Occipital lobe (tissue), 3 donors: ENCODE measurements at places on chromosomes 3 and 15. TPM values are rescaled to one million over a fixed set of nuclear protein-coding genes. Genes with fewer than 3 reads are reported as not detected.

SLC35G2 gene
- total RNA-seq: 14.7 TPM

DNA sequence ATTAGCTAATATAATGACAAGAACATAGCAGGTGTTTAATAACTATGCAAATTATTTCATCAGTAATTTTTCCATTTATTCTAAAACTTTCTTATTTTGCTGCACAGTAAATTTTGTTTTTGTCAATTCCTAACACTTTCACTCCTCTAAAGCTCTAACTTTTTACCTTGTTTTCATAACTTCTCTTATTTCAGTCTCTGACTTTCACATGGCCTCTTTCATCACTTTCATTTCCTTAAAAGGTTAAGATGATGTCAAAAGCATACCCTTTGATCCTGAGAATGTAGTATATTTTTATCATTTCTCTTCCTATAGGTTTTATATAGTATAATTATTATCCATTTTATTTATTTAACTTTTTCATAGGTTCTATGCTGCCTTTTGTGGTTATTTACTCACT is 1325.8 kb upstream of the ALCAM start:
- no peak for DNase-seq

PLCB2 gene
- 3.3 TPM for total RNA-seq

DNA sequence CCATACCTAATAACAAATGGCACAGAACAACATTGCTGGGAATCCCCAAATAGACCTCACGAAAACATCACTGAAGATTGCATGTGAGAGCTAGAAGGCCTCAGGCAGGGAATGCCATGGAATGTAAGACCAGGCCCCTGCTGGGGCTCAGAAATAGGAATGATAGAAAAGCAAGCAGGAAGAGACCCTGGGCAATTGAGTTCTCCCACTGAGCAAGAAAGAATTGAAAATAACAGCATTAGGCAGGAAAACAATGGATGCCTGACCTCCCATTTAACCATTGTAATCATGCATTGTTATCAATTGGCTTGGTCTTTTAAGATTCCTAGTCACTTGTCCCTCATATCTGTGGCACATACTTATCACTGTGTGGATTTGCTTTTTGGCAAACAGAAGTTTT is 581.6 kb downstream of the FHIT start:
- DNase-seq: no peak

DNA sequence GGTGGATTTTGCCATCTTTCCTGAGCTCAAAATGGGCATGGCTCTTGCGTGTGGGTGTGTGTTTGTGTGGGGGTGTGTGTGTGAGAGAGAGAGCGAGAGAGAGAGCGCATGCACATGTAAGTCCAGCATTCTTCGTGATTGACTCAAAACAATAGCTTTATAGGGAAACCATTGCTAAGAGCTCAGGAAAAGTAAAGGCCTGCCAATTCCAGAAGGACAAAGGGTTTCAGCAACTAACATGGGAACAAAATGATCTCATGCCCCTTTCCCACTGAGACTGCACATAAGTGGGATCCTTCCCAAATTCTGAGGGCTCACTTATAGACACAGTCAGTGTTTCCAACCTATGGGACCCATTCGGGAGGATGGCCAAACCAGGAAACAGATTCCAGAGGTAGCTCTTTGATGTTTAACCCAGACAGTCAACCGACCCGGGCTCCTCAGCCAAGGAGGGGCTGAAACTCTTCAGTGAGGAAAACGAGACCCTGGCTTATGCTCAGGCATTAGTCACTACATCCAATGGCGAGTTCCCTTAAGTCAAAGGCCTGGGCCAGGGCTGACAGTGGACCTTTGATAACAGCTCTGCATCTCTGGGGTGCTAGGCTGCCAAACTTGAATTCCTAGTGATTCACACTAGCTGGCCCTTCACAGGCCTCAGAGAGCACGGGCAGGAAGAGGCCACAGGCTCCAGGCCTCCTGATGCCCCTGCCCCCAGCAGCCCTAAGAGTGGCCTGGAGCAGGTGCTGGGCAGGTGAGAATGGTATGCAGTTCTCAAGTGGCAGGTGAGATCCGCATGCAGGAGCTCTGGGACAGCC is 305.0 kb upstream of the C2CD4B start:
- DNase-seq: no peak

GRCh38 chr15:49827311-49827710 is 206.5 kb downstream of the DTWD1 start:
- no peak for DNase-seq

- no peak for DNase-seq
Measured at GRCh38 chr3:63624941-63625560, 27.4 kb upstream of the SNTN start.

LARP6 gene
- 21.5 TPM for total RNA-seq

- no peak for DNase-seq
Measured at GRCh38 chr15:49270541-49271421, 100.7 kb downstream of the GALK2 start.

RBMS3 gene
- total RNA-seq: 19.8 TPM

DNA sequence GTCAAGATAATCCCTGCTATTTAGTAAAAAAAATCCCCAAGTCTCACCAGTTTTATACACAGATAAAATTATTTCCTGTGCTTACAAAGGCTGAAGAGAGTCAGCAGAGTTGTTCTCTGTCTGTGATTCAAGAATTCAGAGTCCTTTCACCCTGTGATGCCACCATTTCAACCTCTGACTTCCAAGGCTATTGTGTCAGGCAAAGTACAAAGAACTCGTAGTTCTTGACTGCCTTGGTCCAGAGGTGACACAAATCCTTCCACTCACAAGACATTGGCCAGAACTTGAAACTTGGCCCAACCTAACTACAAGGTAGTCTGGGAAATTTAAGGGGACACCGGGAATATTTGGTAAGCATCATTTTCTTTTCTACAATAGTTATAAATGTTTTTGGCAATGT is 34.9 kb upstream of the CMC1 start:
- DNase-seq: no peak

INSYN1 gene
- 30.1 TPM for total RNA-seq

GRCh38 chr15:91555312-91555711 is 298.2 kb upstream of the SLCO3A1 start:
- no peak for DNase-seq

DNA sequence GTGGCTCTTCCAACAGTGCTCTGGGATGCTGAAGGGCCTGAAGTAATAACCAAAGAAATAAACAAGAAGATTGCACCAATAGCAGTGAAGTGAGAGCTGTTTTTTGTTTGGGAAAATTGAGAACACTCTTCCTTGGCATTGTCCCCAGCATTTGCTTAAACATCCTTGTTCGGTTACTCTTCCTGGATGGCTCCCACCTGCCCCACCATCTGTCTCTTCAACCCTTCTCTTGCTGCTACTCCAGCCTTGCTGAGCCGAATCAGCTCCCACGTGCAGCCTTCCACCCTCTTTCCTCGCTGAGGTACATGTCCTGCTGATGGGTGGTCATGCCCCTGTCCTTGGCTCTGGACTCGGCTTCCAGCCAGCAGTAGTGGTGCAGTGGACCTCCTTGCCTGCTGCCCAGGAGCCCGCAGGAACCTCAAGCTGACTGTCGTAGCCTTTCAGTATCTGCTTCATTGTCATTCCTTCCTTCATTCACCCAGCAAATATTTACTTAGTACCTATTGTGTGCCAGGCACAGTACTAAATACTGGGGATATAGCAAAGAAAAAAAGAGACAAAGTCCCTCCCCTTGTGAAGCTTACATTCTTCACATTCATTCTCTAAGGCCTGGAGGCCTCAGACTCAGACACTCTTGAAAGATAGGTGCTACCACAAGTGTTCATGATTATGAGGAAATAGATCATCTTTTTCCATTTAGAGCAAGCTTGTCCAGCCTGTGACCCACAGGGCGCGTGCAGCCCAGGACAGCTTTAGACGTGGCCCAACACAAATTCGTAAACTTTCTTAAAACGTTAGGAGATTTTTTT is 17.1 kb upstream of the VILL start:
- DNase-seq: no peak

ATP10A gene
- 0.78 TPM for total RNA-seq

DNA sequence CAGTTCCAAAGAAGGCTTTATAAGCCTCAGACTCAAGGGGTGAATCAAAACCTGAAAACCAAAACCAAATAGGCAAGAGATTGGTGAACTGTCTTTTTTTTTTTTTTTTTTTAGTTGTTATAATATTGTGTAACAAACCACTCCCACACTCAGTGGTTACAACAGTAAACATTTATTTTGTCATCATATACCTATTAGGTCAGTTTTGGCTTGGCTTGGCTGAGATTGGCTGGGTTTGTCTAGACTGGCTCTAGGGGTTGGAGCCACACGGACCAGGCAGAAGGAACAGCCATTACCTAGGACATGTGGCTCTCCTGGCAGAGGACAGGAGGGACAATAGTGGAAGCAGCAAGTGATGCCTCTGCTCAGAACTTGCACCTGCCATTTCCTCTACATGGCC is 26.4 kb upstream of the RYR3 start:
- no peak for DNase-seq

DNA sequence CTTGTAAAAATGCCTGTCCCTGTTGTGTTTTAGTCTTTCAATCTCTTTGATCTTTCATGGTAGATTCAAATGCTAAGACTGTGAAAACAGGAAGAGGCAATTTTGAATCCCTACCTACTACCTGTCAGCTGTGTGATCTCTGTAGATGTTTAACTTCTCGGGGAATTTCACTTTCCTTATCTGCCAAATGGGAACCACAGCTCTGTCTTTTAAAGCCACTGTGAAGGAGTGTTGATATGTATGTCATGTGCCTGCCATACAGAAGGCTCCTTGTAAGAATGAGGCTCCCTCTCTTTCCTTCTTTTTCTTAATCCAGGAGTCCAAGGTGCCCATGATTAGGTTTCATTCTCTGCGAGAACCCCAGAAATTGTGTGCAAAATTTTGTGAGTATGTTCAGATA is 139.6 kb upstream of the ADAMTS9 start:
- no peak for DNase-seq

- no peak for DNase-seq
Measured at GRCh38 chr3:52707585-52707984, 1.7 kb downstream of the SPCS1 start.

- DNase-seq: no peak
Measured at GRCh38 chr3:78785004-78785403, 982.8 kb downstream of the ROBO1 start.

- peak; percentile 57 for DNase-seq
Measured at GRCh38 chr3:195150181-195151118, 120.5 kb downstream of the XXYLT1 start.

DNA sequence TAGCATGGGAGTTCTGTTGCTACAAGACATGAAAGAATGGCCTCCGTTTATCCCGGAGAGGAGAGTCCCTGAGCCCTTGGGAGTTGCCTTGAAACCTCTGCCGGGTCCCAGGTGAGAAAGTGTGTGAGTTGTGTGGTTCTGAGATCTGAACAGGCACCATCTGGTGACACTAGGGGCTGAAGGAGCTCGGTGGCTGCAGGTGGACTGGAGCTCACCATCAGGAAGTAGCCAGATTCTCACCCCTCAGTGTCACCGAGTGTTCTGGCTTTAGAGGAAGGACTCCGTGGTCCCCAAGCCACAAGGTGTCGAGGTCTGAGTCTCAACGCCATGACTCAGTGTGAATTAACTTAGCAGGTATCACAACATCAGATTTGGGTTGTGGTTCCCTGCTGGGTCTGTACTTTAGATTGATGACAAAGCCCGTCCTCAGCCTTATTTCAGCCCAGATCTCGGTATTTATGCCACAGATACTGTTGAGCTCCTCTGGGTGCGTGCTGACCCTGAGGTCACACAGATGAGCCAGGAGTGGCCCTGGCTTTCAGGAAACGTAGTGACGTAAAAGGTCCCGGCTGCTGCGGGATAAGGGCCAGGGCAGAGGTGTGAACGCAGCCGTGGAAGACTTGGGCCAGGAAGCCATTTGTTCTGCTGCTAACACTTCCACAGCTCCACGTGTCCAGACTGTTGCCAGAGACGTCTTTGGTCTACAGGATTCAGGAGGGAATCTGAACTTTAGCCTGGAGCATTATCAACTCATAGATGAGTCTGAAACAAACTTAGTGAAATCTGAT is 54.4 kb downstream of the PGPEP1L start:
- no peak for DNase-seq

DNA sequence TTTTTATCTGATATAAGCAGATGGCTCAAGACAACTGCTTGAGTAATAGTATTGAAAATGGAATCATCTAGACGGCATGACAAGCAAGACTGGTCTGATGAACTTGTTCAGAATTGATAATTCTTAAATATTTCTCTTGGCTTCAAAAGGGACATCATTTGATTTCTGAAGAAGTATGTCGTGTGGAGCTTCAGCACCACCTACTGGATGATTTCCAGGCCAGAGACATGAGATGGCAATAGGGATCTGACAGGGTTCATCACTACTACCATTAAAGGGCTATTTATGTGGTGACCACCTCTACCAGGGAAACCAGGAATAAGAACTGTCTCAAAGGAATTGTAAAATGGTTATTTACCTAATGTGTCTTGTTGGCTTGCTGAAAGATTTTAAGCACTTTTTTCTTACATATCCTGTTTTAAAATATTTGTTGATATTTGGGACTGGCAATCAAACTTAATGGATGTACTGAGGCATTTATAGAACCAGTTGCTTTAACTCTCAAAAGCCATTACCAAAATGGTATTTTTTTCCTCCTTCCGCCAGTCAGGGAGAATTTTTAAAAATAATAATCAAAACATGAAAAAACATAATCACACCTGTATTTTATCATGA is 99.5 kb upstream of the FAM98B start:
- DNase-seq: peak; percentile 31

- DNase-seq: no peak
Measured at GRCh38 chr3:129576514-129577352, 29.7 kb downstream of the PLXND1 start.

DNA sequence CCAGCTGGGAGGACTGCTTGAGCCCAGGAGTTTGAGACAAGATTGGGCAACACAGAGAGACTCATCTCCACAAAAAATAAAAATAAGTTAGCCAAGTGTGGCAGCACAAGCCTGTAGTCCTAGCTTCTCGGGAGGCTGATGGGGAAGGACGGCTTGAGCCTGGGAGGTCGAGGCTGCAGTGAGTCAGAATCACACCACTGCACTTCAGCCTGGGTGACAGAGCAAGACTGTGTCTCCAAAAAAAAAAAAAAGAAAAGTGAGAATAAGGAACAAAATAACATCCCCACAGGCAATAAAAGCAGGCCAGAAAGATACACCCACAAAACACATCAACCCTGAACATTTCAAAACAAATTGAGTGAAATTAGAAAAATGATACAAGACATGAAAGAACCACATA is 48.7 kb upstream of the OCA2 start:
- no peak for DNase-seq
